ENCODE measurements at places on chromosomes 12 and 14.

DNA sequence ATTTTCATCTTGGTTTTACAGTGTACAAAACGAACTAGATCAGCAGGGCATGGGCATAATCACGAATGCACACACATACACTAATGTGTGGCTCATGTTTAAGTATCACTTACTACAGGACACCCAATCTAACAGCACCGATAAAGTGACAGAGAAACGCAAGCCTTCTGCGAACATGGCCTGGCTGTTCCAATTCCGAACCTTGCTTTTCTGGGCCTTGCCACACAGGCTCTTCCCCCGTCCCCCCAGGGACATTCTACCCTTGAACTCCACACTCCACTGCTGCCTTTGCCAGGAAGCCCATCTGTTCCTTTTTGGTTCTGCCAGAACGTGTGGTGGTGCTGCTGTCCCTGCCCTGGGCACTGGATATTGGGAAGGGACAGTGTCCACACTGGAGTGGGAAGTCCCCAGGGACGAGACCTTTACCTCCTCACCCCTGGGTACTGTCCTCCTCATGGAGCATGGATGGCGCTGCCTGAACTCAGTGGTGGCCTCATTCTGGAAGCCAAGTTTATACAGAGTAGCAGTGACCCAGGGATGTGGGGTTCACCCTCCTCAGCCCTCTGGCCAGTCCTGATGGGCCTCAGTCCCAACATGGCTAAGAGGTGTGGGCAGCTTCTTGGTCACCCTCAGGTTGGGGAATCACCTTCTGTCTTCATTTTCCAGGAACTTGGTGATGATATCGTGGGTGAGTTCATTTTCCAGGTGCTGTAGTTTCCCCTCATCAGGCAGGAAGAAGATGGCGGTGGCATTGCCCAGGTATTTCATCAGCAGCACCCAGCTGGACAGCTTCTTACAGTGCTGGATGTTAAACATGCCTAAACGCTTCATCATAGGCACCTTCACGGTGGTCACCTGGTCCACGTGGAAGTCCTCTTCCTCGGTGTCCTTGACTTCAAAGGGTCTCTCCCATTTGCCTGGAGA is 7.9 kb downstream of the SERPINA1 start:
- DNase-seq, result no peak
- H3K4me1 ChIP-seq, result no peaks in the 10 kb centered on the region
- no peaks in the 10 kb centered on the region for H3K27me3 ChIP-seq
- no peak overlapping the region for H3K4me3 ChIP-seq

- no peak overlapping the region for H3K27ac ChIP-seq
- H3K4me1 ChIP-seq, result no peaks in the 10 kb centered on the region
- H3K4me3 ChIP-seq, result no peak overlapping the region
- no peaks in the 10 kb centered on the region for H3K36me3 ChIP-seq
Measured at GRCh38 chr14:72553656-72554055, 340.2 kb downstream of the DPF3 start.

GRCh38 chr14:105091517-105092170 is 26.4 kb upstream of the GPR132 start:
- peaks cover 37% of the 10 kb centered on the region for H3K4me1 ChIP-seq
- H3K4me3 ChIP-seq, result no peak overlapping the region
- no peaks in the 10 kb centered on the region for H3K36me3 ChIP-seq
- no peak for DNase-seq

DNA sequence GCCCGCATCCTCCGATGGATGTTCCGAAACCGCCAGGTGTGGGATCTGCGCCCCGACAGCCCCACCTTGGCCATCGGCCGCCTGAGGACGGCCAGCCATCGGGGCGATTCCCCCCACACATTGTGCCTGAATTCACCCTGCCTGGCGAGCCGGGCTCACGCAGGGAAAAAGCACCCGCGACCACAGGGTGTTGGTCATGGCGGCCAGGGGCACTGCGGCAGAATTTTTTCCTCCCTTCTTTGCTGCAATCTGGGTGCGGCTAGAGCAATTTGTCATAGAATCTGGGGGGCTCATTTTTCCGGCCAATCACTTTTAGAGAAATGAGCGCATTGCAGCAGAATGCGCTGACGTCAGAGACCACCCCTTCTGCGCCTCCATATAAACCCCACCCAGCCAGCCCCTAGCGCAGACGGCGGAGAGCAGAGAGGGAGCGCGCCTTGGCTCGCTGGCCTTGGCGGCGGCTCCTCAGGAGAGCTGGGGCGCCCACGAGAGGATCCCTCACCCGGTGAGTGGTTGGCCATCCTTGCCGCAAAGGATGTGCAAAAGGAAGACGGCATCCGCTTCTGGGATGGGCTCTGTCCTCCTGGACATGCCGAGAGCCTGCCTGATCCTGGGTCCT is at the start of gene MEG3:
TSS of gene MEG3 (plus strand) at position 406 of the 619 bp plus-strand sequence.
- no peak for DNase-seq
- H3K4me3 ChIP-seq, result no peak within 1 kb of the TSS
- H3K27ac ChIP-seq, result no peak within 1 kb of the TSS
- no peaks in the 10 kb centered on the region for H3K36me3 ChIP-seq
- H3K4me1 ChIP-seq, result no peaks in the 10 kb centered on the region

Data from CD4-positive, alpha-beta memory T cell (primary cell).